ENCODE measurements at places on chromosomes 12 and 14.

DNA sequence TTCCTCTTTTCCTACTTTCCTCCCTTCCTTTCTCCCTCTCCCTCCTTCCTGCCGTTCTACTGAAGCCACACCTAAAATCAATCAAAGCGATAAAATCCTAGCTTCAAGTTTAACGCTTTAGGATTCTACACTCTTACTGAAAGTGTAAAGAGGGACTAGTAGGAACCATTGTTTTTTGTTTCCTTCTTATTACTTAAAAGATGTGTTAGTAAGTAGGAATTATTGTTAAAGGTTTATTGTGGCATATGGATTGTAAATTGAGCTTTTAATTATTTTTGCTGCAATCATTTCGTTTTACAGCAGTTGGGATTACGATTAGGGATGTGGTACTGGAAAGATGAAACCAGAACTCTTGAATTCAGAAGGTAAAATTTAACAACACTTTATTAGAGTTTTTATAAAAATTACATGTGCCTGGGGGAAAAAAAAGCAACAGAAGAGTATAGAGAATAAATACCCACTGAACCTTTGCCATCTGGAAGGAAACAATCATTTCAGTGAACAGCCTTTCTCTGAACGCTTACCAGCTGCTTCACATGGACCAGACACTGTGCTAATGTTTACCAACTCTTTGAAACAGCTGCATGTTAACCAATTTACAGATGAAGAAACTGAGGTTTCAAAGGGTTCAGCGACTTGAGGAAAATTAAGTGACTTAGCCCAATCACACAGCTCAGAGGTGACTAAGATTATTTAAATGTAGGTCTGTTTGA lies 1.0 kb downstream of the PPP1R36 start:
- no peak for DNase-seq

DNA sequence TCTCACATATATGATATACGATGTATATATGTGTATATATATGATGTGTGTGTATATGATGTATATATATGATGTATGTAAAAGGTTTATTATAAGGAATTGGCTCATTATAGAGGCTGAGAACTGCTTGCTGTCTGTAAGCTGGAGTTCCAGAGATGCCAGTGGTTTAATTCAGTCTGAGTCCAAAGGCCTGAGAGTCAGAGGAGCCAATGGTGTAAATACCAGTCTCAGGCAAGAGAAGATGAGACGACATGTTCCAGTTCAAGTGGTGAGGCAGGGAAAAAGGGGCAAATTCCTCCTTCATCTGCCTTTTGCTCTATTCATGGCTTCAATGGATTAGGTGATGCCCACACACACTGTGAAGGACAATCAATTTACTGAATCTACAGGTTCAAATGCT lies 17.1 kb upstream of the STYK1 start:
- no peak for DNase-seq

DNA sequence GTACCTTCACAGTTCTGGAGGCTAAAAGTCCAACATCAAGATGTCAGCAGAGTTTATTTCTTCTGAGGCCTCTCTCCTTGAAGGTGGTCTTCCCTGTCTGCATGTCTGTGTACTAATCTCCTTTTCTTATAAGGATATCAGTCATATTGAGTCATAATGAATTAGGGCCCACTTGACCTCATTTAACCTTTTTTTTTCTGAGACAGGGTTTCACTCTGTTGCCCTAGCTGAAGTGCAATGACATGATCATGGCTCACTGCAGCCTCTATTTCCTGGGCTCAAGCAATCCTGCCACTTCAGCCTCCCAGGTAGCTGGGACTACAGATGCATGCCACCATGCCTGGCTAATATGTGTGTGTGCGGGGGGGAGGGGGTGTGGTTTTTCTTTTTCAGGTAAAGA lies 41.7 kb downstream of the PPM1H start:
- no peak for DNase-seq

DNA sequence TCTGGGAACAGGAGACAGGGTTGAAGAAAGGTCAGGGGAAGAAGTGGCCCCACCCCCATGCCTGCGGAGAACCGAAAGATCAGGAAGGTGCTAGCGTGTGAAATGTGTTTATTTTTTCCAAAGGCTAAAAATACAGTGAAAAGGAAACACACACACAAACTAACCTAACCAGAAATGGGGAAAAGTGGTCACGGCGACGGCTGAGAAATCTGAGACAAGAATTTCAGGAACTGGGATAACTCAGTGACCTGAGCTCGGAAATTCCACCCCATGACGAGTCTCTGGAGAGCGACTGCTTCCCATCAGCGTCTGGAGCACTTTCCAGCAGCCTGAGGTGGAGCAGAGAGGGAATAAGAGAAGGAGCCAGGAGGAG lies 16.6 kb upstream of the RND1 start:
- no peak for DNase-seq

DNA sequence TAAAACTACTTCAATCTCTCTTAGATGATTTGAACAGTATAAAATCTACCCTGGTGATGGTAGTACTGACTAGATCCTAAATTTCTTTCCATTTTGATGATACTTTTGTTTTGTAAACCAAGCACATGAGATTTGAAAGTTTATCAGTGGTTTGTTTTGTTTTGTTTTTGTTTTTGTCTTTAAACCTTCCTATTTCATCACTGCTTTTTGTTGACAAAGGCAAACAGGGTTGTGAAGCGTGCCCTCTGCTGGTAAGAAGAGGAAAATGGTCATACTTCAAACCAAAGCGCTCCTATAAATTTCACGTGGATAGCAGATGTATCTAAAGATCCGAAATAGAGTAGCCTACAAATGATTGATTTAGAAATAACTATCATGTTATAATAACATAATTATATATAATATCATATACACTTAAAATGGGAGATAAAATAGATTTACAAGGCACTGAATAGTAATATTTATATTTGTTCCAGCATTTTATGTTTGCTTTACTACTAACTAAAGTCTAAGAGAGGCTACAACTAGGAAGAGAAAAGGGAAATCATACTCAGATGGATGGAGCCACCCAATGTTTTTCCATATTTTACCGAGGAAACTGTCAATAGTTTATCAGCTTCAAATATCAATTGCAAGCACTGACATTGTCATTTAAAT lies 254.0 kb upstream of the USP15 start:
- peak; percentile 31 for DNase-seq

DNA sequence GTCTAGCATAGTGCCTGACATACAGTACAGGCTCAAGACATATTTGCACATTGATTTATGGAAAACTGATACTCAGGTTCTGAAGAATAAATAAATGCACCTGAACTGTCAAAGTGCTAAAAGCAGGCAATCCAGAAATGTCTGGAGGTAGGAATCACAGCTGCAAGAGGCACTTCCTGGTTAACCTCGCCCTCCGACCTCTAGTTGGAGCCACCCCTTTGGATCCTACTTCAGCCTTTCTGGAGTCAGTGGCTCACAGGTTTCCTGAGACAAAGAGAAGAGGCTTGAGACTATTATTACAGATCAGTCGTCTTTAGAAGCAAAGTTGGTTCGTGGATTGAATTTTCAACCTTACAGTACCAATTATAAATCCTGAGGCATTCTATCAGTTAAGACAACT lies 13.0 kb downstream of the TCP11L2 start:
- DNase-seq = no peak

DNA sequence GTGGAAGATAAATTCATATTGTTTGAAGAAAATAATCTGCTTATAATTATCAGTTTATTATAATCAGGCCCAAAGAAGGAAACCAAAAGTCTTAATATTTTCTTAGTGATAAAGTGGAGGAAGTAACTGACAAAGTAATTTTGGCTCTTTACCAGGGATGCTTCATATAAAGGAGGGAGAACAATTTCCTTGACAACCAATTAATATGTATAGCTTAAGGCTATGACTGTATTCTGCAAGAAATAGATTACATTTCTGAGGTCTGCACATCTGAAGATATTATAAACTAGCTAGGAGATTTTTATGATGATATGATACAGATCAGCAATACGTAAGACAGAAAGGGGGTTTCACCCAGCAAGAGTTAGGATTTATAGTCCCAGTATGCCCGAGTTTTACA lies 90.8 kb downstream of the BICD1 start:
- no peak for DNase-seq

GRCh38 chr12:76738824-76739579 lies 24.9 kb upstream of the ZDHHC17 start:
- DNase-seq = no peak

DNA sequence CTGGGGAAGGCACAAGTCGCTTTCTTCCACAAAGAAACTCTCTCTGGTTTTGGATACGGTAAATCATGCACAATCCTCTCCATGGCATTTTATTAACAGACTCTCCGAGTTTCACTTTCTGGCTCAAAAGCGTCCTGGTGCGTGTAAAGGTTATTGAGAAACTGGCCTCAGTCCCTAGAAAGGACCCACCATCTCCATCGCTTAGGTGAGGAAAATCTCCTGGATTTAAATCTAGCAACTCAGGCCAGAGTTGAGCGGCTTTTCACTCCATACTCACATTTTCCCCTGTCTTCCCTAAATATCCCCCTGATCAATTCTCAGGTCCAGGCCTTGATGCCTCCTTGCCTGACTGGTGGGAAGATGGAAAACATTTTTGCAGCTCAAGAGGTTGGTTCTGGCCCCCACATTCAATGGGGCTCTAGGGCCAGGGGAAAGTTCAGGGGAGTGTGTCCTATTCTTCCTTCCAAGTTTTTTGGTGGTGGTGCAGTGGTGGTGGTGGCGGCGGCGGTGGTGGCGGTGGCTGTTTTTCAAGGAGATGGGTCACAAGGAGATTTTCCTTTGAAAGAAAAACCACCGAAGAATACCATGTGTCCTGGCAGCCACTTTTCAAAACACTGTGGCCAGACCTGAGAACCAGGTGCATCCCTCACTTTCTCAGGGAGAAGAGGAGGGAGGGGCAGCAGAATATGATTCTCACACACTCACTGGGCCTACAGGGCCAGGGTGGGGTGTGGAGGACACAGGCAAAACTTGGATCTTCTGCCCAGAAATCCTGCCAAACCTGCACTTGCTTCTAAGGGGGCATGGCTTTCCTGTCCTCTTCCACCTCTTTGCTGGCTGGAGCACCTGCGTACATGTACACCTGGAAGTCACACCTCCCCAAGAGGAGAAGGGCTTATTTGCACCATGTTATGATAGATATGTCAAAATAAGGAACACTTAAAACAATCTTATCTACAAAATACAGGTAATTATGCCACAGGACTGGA lies 46.7 kb upstream of the PNMA1 start:
- DNase-seq = no peak

All from CD4-positive, alpha-beta T cell treated with Interleukin-12 subunit alpha and Interleukin-12 subunit beta, for 1 hour (primary cell).